ENCODE measurements at places on chromosomes 7 and 10.

GRCh38 chr10:86718556-86718955 is 37.9 kb upstream of the BMPR1A start:
- no peak for DNase-seq

- no peak for DNase-seq
Observed at GRCh38 chr7:102823390-102824119, 74.8 kb downstream of the FAM185A start.

DNA sequence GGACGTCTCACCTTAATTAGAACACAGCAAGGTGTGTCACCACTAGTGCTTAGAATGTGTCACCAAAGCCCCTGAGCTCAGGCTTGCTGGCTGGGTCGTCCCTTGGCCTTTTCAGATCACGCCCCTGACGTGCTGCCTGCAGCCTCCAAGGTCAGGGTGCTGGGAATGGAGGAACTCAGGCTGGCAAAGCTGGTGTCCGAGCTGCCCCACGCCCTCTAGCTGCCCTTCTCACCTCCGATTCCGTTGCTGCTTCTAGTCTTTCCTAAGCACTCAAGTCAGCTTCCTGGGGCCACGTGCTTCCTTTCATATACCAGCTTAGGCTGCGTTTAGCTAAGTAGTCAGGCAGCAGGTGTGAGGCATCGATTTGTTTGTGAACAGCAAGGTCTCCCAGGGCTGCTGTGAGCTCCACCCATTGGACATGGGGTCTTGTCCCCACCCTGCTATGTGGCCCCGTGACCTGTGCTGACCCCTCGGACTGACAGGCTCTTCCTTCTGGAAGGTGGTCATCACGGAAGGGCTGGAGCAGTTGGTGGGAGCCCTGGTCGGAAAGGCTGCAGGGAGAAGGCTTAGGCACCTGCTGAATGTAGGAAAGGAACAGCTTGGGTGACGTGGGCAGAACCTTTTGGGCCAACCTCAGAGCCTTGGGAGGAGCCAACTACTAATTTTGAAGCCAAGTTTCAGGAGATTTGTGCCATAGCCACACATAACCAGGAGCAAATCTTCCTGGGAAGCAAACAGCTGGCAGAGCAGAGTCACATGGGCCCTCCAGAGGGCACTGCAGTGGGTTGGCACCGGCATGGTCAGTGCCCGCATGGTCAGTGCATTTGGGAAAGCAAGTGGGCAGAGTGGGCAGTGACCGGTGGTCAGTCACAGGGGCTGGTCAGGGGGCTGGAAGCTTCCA is 28.8 kb downstream of the VIPR2 start:
- no peak for DNase-seq

DNA sequence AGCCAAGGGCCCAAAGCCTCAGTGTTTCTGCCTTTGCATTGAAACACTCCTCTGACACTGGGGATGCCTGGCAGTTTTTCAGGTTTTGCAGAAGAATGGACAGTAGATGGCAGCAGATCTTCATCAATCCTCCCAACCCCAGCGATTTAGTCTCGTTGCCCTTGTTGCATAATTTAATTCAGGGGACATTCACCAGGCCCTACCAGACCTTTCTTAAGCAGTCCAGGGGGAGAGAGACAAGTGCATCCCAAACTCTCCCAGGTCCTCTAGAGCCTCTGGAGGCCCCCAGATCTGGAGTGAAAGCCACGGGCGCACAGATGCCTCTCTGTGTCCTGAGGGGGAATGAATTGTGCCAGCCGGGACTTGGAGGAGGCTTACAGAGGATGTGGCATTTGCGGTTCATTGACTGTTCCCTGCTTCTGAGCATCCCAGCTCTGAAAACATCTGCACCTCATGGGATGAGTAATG is 29.6 kb downstream of the MINDY4 start:
- DNase-seq, result no peak

DNA sequence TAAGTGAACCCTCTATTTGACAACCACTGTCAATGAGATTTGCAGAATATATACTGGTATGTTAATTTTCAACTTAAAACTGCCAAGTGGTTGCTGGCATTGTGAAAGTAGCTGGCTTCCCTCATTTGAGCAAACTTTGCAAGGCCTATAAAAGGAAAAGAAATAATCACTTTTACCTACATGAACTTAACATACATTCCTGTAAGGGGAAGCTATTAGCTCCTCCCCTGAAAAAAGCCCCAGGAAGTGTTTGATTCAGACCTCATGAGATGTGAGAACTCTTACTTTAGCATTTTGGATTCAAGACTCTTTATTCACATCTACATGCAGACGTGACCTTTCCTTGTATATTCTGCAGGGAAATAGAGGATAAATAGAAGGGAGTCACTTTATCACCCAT is 175.6 kb downstream of the OTUD1 start:
- no peak for DNase-seq

DNA sequence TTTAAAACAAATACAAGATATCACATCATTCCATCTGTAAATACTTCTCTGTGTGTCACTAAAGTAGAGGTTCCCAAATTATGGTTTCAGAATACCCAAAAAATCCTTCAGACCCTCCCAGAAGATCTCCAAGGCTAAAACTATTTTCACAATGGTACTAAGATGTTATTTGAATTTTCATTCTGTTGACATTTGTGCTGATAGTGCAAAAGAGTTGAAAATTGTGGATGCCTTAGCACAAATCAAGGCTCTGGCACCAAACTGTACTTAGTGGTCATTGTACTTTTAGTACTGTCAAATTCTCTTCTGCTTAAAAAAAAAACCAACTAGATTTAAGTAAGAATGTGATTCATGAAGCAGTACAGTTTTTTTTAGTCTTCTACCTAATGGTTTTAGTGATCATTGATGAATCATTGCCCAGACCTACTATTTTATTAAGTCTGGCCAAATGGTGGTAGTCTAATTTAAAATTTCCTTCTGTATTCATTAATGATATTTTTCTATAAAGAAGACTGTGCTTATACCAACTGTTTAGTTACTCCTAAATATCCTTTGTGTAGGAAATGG is 50.5 kb downstream of the TPST1 start:
- no peak for DNase-seq

DNA sequence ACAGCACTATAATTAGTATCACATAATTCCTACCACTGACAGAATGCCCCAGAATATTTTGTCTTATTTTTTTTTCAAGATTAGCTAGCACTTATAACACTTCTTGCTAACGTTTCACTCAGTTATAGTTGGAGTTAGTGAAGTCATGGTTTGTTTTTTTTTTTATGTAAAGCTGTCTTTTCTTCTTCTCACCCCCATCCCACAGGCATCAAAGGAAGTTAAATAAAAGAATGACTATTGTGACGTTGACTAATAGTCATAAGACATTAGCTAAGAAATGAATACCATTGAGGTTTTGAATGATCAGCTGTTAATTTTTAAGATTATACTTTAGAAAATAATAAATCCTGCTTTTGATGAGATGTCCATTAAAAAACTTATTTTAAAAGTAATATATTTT is 498.3 kb downstream of the GFRA1 start:
- DNase-seq, result no peak

GRCh38 chr7:117809958-117810357 is 63.3 kb downstream of the CTTNBP2 start:
- DNase-seq, result no peak

DNA sequence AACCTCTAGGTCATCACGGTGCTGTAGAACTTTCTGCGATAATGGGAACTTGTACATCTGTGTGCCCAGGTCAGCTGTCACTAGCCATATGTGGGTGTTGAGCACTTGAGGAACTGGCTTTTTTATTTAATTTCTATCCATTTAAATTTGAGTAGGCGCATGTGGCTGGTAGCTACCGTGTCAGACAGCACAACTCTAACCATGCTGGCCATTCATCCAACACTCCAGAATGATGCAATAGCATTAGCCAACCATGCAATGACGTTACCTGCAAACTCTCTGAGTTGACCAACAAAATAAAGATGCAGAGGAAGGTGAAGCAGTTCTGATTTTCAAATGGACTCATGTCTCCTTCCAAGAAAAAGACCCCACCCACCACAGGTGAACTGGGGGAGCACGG is 24.4 kb upstream of the CHST15 start:
- no peak for DNase-seq

DNA sequence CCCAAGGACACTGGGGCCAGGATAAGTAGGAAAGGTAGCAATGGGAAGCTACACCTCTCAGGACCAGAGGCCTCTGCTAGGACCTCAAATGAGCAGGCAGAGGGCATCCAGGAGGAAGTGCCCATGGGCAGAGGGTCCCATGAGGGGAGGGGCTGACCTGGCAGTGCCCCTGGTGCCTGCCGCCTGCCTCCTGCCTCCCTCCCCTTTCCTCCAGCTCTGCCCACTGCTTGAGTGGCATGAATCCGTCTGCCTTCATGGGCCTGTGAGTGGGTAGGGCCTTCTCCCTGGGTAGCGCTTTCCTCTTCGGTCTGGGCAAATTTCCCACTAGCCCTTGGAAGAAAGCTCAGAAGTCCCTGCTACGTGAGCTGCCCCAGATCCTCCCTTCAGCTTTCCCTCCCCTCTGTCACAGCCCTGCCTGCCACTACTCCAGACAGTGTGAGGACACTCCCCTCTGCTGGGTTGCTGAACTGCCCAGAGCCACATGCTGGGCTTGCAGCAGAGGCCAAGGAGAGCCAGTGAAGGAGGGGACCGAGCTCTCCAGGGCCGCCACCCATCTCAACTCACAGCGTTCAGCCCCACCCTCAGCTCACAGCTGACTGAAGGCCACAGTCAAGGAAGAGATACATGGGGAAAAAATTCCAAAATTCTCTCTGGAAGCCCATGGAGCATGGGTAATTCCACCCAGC is 141.4 kb downstream of the ARHGAP22 start:
- no peak for DNase-seq

GRCh38 chr10:8323428-8324054 is 269.1 kb downstream of the GATA3 start:
- DNase-seq, result no peak

GRCh38 chr7:7335215-7335614 is 152.9 kb downstream of the C1GALT1 start:
- no peak for DNase-seq

DNA sequence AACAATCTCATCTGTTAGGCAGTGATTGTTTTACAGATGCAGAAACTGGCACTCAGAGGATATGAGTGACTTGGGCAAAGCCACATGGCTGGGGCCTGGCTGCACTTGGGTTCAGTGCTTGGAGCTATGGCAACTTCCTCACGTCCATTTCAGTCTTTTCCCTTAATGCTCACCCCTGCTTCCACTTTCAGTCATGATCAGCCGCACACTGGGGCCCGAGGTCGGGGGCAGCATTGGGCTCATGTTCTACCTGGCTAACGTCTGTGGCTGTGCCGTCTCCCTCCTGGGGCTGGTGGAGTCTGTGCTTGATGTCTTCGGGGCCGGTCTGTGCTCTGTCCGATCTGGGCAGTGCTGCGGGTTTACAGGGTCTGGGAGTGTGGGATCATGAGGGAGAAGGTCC is 3.0 kb downstream of the SLC12A9 start:
- DNase-seq, result no peak

DNA sequence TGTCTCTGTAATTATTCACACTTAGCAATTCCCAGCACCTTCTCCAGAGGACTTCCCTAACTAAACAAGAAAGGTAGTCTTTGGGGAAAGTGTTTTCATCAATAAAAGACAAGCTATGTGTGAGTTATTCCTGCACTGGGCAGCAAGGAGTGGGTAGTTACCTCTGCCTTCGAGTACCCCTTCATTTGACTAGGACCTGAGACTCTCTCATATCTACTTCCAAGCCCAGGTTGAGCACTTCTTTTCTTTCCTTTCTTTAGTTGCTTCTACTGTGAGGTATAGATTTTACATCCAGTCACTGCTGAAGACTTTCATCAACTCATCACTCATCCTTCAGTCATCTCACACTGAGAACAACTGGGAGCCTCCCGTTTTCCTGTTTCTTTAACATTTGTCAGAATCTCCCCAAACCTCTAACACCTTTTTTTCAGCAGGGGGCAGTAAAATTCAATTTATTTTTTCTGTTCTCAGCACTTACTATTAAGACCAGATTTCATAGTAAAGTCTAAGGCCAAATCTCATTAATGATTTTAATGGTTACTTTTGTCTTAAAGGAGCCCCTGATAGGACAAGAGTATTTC is 80.1 kb upstream of the PRSS1 start:
- no peak for DNase-seq

DNA sequence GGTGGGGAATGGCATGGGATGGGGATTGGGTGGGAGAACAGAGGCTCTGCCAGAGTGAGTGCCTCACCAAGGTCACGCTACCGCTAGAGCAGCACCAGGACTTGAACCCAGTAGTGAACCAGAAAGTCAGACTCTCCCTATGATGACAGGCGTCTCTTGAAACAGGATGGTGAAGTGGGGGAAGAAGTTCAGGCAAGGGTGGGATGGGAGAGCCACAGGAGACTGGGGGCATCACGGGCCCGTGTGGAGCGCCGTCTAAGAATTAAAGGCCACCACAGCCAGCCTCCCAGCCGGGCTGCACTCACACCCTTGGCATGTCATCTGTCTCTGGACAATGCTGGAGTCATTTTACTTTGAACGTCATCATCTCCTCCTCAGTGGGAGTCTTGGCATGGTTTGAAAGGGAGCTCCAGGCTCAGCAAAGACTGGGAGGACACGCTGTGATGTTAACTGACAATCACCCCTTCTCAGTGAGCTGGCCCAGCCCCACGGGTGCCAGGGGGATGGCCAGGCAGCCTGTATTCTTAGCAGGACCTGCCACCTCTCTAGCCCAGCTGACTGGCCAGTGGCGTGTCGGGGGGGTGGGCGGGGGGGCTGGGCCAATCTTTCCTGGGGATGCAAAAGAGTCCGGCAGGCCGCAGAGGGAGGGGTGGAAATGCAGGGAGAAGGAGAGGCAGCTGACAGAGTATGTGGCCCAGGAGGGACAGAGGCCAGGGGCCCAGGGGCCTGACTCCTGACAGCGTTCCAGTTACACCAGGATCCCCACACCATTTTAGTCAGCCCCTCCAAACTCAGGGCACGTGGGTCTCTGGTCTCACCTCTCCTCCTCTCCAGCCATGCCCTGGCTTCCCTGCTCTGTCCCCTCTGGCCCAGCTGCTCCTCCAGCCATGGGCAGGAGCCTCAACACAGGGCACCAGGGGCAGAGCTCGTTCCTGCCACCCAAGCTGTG is 96.2 kb downstream of the VOPP1 start:
- no peak for DNase-seq

- DNase-seq, result no peak
Observed at GRCh38 chr10:82908096-82908495, 1033.1 kb downstream of the NRG3 start.

DNA sequence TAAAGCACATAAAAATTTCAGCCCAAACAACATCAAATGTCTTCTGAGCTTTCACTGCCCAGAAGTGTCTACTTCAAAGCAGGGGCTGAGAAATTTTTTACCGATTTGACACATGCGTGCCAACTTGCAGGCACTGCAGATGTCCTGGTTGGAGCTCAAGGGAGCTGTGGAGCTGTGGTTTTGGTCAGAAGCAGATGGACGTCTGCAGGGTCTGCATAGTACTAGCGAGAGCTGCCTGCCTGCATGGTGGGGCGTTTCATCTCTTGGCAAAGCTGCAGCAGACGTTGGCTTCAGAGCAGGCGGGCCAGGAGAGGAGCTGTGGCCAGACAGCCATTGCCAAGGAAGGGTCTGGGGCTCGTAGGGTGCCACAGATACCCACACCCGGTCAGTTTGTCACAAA is 296.7 kb downstream of the GLRX3 start:
- no peak for DNase-seq

GRCh38 chr7:26375726-26376174 is 84.1 kb downstream of the SNX10 start:
- DNase-seq, result no peak
